ENCODE measurements at places on chromosomes 6 and 20.

DNA sequence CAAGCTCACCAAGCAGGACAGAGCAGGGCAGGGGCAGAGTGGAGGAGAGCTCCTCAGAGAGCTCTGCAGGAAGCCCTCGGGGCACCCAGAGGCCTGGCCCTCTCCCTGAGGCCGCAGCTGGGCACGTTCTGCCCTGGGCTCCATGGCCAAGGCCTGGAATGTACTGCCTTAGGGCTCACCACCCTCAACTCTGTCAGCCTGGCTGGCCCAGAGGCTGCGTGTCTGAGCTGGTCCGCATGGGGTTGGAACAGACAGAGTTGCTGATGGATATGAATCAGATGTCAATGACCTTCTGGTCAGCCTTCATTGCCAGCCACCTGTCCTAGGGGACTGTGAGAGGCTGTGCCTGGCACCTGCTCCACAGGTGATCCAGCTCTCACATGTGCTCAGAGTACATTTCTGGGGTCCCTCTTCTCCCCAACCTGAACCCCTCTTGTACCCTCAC, 33.2 kb upstream of the PCMTD2 start:
- DNase-seq, result no peak

- no peak for DNase-seq
Measured at GRCh38 chr6:54810147-54810546, 36.4 kb upstream of the FAM83B start.

GRCh38 chr20:22159276-22159675, 425.1 kb downstream of the FOXA2 start:
- DNase-seq, result no peak

DNA sequence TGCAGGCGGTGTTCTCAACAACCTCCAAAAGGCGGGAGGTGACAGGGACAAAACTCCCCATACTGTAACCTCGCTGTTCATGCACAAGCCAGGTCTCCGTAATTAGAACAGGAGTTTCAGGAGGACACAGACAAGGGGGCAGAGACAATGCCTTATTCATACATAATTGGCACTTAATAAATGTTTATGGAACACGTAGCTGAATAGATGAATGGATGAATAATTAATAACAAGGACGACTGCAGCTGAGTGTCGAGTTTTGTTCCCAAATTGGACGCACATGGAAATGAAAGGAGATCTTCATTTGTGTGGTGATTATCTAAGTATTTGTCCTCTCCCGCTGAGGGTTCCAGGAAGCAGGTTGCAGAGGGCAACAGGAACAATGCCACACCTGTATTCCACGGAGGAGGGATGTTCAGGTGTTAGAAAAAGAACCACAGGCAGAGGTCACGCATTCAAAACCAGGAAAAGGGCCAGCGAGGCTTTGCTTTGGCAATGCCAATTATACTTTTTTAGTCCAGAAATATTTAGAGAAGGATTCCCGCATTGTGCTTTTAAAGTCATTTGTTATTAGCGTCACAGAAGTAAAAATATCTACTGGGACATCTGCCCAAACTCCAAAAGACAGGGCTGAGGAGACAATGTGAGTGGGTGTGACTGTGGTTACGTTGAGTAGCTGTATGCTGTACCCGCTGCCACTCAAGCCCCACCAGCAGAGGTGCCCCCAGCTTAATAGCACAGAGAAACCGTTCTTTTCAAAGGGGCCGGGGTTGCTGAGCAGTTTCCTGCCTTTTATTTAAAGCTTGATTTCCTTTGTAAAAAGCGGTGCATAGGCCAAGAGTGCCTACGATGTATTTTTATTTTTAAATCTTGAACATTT, 123.3 kb downstream of the PXDC1 start:
- DNase-seq, result no peak

GRCh38 chr6:97882755-97883154, 599.7 kb upstream of the MMS22L start:
- DNase-seq, result no peak

GRCh38 chr6:141388666-141389065, 744.1 kb upstream of the GJE1 start:
- DNase-seq, result no peak

DNA sequence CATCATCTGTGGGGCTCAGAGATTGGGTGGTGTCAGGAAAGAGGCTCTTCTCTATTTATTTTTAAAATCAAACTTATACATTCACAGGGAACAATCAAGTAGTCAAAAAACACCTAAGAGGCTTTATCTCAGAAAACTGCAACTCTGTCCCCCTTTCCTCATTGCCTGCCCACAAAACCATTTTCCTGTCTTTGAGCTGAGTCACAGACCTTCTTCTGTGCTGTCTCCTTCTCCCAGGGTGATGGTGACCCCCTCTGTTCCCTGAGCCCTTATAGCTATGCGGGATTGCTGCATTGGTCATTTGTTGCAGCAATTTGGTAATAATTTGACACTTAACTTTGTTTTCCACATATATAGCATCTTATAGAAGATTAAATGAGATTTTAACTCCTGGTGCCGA, 195.2 kb upstream of the PROKR2 start:
- DNase-seq, result no peak

GRCh38 chr20:1402149-1402548, 9.3 kb upstream of the FKBP1A start:
- no peak for DNase-seq

- DNase-seq, result no peak
Measured at GRCh38 chr20:51387125-51387875, 155.2 kb downstream of the NFATC2 start.

GRCh38 chr6:142728910-142729481, 216.0 kb downstream of the HIVEP2 start:
- DNase-seq, result no peak

GRCh38 chr6:165183071-165183470, 126.3 kb downstream of the C6orf118 start:
- no peak for DNase-seq

GRCh38 chr6:6915813-6916547, 191.8 kb upstream of the RREB1 start:
- DNase-seq, result no peak

- DNase-seq, result no peak
Measured at GRCh38 chr6:42162384-42162783, 10.8 kb upstream of the GUCA1A start.

GRCh38 chr6:90162648-90163387, 133.8 kb downstream of the BACH2 start:
- no peak for DNase-seq

- no peak for DNase-seq
Measured at GRCh38 chr6:131981624-131981978, 30.4 kb upstream of the CCN2 start.

- no peak for DNase-seq
Measured at GRCh38 chr20:15628851-15629353, 944.3 kb downstream of the KIF16B start.

DNA sequence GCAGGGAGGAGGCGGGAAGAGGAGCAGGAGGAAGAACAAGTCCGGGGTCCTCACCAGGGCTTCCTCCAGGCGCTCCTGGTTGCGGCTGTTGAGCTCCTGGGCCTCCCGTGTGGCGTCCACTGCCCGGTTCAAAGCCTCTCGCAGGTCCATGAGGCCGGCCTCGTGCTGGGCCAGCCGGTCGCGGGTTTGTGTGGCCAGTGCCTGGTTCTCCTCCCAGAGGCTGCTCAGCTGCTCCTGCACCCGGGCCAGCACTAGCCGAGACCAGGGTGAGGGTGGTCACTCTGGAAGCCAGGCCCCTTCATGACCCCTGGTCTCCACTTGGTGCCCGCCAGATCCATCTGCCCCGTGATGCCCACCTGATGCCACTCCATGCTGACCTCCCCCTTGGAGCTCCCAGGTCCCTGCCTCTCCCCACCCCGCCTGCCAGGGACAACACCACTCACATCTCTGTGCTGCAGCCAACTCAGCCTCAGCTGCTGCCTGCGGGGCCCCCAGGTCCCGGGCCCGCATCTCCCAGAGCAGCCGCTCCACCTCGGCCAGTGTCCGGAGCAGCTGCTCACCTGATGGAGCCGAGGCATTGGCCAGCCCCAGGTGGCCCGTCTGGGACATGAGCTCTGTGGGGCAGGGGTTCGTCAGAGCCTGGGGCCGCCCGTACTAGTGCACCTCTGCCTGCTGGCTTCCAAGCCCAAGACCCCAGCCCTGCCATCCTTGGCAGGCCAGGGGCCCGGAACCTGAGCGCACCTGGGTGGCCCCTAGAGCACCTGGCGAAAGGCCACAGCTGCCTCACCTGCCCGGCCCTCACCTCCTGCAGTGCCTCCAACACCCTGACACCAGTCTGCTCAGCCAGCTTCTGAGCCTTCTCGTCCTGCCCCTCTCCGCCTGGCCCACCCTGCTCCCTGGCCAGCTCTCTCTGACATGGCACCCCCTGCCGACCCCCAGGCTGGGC, 15.9 kb downstream of the ADRM1 start:
- DNase-seq, result no peak

GRCh38 chr6:136085370-136086115, 164.6 kb downstream of the MTFR2 start:
- no peak for DNase-seq

GRCh38 chr6:33634161-33634727, 13.1 kb downstream of the ITPR3 start:
- no peak for DNase-seq

GRCh38 chr6:148550569-148550968, 196.3 kb upstream of the UST start:
- no peak for DNase-seq

DNA sequence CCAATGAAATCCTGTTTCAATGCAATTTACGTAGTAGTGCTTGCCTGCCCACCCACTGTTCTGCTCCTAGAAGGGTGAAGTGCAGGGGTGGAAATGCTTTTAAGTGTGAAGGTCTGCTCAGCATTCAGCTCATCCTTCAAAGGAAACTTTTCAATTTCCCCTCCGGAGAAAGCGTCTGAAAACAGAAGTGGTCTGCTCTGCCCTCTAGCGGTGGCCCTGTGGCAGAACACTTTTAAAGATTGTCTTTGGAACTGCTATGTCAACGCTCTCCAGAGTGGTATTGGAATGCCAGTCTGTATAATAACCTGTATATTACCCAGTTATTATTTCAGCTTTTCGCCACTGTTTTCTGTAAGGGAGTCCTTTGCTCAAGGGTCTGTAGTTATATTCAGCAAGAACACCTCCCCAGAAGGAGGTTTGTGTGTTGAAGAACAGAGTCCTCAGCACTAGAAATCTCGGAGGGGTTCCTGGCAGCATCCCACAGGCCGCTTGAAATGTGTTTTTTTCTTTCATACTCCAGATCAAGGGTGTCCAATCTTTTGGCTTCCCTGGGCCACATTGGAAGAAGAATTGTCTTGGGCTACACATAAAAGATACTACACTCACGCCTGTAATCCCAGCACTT, 63.1 kb upstream of the KLHL31 start:
- peak; percentile 43 for DNase-seq

GRCh38 chr6:30162265-30163089, 869 bp upstream of the TRIM15 start:
- DNase-seq, result no peak

DNA sequence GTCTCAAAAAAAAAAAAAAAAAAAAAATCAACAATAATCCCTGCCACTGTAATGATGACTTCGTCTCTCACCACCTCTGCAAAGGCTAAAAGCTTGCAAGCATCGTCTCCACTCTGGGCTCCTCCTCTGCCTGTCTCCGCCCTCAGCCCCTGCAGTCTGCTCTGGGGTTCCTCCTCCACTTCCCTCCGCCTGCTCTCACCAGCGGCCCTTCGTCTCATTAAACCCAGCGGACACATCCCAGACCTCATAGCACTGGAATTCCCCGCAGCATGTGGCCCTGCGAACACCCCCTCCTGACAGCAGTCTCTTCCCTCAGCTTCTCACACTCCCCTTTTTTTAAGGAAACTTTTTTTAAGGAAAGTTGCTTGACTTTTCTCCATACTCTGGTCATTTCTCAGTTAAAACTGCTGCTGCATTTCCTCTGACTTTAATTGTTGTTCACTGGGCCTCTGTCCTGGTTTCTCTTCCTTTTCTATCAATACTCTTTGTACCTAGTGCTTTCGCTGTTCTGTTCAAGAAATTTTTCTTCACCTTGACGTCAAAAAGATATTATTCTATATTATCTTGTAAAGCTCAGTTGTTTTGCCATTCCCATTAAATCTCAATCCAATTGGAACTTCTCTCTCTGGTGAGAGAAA, 70.9 kb upstream of the PLEKHG1 start:
- no peak for DNase-seq

GRCh38 chr6:89081129-89081422, 525 bp downstream of the PNRC1 start:
- no peak for DNase-seq

- DNase-seq, result no peak
Measured at GRCh38 chr6:111722179-111722731, 116.6 kb upstream of the TRAF3IP2 start.

GRCh38 chr6:87949194-87949593, 98.4 kb upstream of the SPACA1 start:
- DNase-seq, result no peak

DNA sequence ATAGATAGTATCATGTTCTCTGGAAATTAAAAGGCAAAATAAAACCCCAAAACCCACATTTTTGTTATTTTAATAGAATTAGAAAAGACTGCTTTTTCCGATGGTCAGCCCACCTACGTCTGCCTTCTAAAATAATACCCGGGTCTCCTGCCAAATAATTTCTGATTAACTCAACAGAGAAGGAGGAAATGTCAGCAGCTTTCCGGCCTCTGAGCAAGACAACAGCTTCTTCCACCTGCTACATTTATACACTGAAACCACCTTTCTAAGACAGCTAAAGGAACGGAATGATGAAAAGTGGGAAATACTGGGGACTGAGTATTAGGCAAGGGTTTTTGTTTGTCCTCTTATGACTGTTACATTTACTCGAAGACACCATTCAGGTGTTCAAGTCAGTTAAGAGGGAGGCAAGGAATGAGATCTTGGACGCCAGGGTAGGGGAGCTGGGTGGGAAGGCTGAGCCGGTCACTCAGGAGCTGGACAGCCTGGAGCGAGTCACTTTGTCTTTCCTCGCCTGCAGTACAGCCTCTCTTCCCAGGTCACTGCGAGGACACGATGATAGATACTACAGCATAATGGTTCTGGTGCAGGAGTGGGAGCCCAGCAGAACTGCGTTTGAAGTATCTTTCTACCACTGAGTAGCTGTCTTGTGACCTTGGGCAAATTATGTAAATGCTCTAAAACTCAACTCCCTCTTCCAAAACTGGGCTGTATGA, 96.3 kb upstream of the QKI start:
- DNase-seq, result no peak

- no peak for DNase-seq
Measured at GRCh38 chr6:26328265-26328844, 36.6 kb upstream of the BTN3A2 start.
